Hematopoietic multipotent progenitor cell (in vitro differentiated cells): ENCODE measurements at places on chromosomes 11 and 22.
A peak's percentile ranks its signal among the peaks of the same experiment; 100 is the strongest.

- no peak for DNase-seq
Observed at GRCh38 chr22:22408731-22409696, 99.5 kb downstream of the ZNF280B start.

DNA sequence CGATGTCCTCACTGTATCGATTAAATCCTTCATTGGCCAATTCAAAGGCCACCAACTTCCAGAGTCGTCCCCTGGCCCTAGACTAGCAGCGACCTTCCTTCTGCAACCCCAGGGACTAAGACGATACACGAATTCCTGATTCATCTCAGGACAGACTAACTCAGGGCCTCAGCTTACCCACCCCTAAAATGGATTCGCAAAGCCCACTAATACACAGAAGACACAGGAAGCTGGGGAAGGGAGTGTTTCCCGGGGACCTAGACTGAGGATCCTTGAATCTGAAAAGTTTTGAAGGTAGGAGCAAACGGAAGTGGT is 509 bp downstream of the LAMTOR1 start:
- no peak for DNase-seq

DNA sequence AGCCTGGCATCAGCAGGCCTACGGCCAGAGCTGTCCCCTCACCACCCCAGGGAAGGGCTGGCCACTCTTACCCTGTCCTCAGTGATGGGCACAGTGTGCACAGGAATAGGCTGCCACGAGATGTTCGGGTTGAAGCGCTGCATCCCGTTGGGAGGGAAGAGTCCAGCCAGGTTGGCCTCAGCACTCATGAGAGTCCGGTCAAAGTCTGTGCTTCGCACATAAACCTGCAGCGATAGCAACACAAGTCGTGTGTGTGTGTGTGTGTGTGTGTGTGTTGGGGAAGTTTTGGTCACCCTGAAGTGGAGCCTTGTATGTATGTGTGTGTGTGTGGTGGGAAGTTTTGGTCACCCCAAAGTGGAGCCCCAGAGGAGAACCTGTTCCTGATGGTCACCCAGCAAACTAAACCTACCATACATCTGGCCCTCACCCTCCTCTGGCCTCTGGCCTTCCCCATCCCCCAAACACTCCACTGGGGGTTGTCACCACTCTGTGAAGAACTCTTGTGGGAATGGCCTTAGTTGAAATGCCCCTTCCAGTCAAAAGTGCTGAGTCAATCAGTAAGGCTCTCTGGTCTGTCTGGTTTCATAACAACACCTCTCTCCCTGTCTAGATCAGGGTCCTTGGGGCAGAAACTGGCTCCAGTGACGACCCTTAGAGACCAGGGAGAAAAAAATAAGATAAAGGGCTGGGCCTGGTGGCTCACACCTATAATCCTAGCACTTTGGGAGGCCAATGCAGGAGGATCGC is 2.8 kb downstream of the ACP2 start:
- no peak for DNase-seq

DNA sequence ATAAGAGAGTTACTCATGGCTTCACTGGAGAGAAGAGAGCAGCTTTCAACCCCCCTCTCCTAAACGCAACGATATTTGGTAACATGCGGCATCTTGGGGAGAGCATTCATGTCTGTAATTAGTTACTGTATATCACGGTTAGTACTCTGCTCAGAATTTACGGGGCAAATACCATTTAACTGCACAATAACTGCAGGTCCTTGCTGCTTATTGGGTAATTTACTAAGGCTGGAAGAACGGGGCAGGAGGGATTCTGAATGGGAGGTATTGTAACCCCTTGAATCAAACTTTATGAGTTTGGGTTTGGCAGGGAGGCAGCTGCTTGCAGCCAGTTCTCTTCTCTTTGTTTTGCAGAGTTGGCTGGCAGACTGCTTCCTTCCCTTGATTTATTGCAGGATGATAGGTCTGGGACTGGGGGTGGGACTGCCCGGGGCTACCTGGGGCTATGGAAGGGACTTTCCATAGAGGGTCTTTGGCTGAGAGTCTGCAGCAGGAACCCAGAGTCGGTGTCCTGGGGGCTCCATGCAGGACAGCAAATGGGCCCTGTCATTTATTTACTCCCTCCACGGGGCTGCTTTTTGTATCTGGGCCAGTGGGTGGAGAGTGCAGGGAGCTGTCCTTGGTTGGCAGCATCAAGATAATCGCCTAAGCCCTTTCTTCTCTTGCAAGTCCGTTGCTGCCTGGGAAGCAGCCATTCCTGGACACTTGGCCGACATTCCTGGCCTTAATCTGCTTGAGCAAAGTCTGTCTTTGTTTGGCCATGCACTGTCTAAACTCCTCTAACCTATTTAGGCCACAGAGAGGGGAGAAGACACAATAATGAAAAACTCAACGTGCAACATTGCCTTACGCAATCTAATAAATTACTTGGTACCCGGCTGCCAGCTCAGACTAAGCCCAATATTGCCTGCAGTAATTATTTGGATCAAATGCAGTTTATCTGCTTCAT is 188.9 kb downstream of the ST3GAL4 start:
- DNase-seq, result peak; percentile 17

DNA sequence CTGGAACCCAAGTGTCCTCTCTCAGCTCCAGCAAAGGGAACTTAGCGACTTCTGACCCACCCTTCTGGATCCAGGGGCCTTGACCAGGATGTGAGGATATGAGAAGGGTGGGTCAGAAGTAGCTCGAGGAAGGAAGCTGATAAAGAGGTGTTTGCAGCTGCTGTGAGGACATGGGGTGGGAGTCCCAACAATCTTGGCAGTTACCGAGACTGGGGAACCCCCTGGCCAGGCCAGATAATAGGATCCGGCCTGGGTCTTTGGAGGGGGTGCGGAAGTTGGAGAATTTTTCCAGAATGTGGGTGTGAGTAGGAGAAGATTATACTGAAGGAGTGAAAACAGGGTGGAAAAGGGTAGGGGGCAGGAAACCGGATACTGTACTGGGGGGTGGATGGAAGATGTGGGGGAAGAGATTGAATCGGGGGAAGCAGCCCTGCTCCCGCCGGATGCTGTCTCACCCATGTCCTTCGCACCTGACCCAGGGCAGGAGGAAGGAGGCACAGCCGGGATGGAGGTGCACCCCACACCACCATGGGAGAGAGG is 2.8 kb upstream of the MCAM start:
- no peak for DNase-seq

DNA sequence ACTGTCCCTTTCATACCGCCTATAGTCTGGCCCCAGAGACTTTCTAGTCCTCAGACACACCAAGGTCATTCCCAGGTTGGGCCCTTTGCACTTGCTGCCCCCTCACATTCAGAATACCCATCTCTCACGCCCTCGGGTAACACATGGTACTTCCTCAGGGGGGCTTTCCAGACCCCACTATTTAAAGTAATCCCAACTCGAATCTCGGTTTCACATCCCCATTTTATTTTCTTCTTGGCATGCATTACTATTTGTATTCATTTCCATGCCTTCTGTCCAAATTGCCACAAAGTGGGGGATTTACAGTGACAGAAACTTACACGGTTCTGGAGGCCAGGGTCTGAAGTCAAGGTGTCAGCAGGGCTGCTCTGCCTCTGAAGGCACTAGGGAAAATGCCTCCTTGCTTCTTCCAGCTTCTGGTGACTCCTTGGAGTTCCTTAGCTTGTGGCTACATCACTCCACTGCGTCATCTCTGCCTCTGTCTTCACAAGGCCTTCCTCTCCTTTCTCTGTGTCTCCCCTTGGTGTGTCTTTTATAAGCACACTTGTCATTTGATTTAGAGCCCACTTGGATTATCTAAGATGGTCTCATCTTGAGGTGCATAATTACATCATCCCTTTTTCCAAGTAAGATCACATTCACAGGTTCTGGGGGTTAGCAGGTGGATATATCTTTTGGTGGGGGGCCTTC is 15.1 kb downstream of the RCN1 start:
- no peak for DNase-seq

DNA sequence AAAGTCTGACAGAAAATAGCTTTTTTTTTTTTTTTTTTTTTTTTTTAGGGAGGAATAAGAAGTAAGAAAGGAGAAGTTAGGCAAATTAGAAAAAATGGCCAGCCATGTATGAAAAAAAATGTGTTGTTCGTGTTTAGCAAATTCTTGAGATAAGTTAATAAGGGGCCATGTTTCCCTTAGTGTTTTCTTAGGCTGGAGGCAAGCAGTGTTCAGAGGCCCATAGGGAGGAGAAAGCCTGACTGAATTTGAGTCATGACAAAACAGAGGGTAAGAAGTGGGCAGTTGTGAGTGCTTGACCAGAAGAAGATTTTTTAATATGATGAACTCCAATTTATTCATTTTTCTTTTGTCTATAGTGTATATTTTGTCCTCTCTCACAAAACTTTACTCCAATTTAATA is 766.4 kb downstream of the FAM181B start:
- no peak for DNase-seq

GRCh38 chr11:2655834-2656622 is 43.8 kb downstream of the KCNQ1OT1 start:
- peak; percentile 33 for DNase-seq

- no peak for DNase-seq
Observed at GRCh38 chr11:122398167-122398566, 257.4 kb upstream of the UBASH3B start.

DNA sequence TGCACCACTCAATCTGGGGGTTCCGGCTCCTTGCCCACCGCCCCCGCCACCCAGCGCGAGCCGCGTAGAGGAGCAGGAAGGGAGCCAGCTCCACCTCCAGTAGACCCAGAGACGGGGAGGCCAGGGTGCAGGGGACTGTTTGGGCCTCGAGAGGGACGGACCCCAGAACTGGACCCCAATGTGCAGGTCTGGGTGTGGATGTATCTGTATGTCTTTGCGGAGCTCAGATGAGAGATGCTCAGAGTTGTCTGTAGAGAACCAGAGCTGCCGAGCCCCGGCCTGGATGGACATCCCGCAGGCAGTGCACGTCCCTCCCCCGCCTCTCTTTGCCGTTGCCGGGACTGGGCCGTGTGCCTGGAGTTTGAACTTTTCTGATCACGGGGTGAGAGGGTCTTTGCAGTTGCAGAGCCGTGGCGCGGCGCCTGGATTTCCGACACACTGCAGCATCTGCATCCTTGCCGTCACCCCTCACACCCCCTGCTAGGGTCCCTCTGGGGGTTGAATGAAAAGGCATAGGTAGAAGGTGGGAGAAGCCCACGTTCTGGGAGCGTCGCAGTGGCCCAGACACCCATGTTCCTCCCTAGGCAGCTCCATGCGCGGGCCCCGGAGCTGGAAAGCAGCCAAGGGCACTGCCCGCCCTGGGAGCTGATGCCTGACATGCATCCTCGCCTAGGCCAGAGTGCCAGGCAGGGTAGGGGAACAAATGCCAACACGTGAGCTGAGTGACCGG is 105.2 kb downstream of the KCNQ1 start:
- DNase-seq, result no peak

- no peak for DNase-seq
Observed at GRCh38 chr11:132318421-132319157, 948.2 kb downstream of the NTM start.

DNA sequence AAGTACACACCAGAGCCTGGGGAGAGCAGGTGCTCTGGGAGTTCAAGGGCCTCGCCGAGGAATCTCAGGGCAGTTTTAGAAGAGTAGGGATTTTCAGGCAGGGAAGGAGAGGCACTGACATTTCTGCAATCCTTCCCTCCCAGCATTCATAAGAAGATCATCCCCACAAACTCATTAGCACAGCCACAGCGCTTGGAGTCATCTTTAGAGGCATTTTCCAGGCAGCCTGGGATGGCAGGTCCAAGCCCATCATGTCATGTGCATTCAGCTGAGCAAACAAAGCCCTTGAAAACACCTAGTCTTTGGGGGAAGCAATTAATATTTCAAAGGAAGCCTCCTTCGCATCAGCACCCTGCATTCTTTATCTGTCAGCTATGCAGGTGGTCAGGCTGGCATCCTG is 43.8 kb downstream of the MAP6 start:
- DNase-seq, result no peak

GRCh38 chr11:82883853-82884252 is 16.4 kb downstream of the PRCP start:
- no peak for DNase-seq

DNA sequence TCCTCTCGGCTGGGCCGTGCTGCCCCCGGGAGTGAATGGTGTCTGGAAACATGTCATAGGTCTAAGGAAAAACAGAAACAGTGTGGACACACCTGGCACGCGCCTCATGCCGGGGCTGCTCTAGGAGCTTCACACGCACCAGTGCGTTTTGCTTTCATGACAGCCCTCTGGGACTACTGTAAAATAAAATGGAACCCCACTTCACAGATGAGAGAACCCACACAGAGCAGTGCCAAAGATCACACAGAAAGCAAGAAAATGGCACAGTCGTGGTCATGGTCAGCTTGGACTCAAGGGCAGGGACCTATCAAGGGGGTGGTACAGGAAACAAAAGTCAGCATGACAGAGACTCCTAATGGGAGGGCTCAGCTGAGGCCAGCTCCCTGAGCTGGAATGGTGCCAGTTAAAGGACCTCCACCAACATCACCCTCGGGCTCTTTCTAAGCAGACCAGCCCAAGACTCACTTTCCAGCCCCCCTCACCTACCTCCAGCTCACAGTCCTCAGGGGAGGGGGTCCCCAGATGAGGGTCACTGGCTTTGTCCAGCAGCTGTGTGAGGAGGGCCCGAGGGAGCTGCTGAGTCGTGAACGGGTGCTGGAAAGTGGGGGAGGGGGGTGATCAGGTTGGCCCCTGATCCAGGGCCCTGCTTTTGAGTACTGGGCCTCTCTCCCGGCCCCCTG is 3.3 kb downstream of the MAP4K2 start:
- no peak for DNase-seq
